ENCODE measurements at places on chromosomes 5 and 9. TPM values are rescaled to one million over a fixed set of nuclear protein-coding genes. Genes with fewer than 3 reads are reported as not detected.

Gene ASTN2
- total RNA-seq: 2.7 TPM

- DNase-seq: no peak
Measured at GRCh38 chr5:332843-333242, 11.3 kb downstream of the AHRR start.

GRCh38 chr5:140595538-140596300 is 31.1 kb downstream of the SLC35A4 start:
- no peak for DNase-seq

DNA sequence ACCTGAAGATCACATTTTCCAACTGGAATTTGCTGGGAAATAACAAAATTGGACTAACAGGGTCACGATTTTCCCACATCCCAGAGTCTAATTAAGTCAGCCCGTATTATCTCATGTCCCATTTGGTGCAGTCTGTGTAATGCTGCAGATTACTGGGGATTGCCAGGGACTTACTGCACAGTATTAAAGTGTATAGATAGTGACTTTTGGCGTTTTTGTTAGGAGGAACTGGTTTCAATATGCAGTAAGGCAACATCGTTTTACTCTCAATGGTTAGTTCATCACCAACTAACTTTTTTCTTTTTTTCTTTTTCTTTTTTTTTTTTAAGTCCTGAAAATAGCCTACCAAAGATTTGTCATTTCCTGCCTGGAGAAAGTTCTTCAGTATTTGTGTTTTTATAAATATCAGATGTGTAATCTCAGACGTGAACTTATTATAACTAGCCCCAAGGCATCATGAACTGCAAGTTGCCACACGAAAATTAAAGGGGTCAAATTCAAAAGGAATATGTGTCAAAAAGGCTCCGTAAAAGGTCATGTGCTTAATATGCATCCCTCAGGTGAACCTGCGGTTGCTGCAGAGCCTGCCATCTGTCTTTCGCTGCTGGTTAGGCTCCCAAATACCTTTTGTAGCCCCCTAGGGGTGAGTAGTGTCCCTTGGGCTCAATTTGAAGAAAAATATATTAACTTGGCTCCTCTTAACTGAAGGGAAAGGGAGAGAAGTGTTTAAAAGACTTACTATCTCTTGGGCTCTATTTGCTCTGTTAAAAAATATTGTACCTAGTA is 176.7 kb upstream of the ADAMTSL1 start:
- no peak for DNase-seq

GRCh38 chr5:53613061-53613460 is 52.6 kb downstream of the NDUFS4 start:
- no peak for DNase-seq

Gene C9orf50
- not detected for total RNA-seq

DNA sequence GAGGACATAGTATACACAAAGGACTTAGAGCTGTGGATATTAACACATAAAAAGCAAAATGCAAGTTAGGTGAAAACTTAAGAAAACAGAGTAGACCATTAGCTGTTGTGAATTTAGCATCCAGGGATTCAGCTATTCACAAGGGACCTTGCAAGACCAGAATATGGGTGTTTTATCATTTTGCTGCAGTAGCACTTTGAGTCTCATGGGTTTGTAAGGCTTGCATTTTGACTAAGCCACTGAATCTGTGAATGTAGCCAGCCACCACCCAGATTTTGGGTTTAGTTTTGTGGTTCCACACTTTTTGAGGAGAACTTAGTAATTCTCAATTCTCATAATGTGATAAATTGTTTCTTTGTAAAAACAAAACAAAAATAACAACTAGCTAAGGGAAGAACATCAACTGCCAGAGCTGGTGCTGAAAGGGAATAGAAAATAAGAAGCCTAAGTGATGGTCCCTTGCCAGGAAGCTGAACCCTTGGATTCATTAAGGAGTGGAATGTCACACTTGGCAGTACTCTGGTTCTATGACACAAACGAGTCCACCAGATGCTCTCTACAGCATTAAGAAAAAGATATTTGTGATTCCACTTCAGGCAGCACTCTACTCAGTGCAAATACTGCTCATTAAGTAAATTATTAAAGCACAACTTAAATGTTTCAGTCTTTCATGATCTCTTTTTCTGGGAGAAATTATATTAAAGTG is 557.4 kb upstream of the ZNF462 start:
- DNase-seq: no peak

DNA sequence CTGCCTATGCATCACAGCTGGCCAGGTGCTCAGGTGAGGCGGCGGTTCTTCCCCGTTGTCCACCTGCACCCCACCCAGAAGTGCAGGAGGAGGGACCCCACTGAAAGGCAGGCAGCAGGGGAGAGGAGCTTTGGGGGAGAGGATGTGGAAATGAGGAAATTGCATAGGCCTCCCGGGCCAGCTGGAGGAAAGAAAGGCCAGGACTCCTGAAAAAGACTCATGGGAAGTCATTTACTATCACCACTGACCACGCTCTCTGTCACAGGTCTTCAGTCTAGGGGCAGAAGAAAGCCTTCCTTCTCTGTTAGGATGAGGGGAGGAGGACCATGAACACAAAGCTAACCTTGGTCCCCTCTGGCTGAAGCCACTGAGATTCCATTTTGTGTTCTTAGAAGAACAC is 28.1 kb downstream of the KCNMB1 start:
- DNase-seq: no peak

Gene GEMIN5
- total RNA-seq: 36.7 TPM

Gene KCNIP1
- total RNA-seq: not detected

Gene CENPK
- 78.0 TPM for total RNA-seq

GRCh38 chr9:17813798-17814197 is 234.9 kb downstream of the SH3GL2 start:
- DNase-seq: no peak

Gene MRRF
- 58.8 TPM for total RNA-seq

- DNase-seq: no peak
Measured at GRCh38 chr5:40045429-40045828, 620.6 kb upstream of the DAB2 start.

- no peak for DNase-seq
Measured at GRCh38 chr9:8649160-8649559, 849.6 kb upstream of the DMAC1 start.

- no peak for DNase-seq
Measured at GRCh38 chr5:135236908-135237747, 161.9 kb downstream of the MACROH2A1 start.

Gene IGIP
- 2.3 TPM for total RNA-seq

All from activated T-helper 2 cell treated with anti-CD3 and anti-CD28 coated beads, Interferon-gamma antibody, Interleukin-2, Interleukin-4, amounts not matched to agents 10 μg/mL and 5 μg/mL and 100 μg/mL, durations not matched to agents 14 hours and 24 hours and 36 hours (primary cell).